Mesothelial cell of epicardium (in vitro differentiated cells): ENCODE measurements at places on chromosomes 12 and 14. TPM values are rescaled to one million over a fixed set of nuclear protein-coding genes. Genes with fewer than 3 reads are reported as not detected.

SOAT2 gene
- 0.13 to 0.40 TPM (median 0.20 TPM) in 3 replicates for total RNA-seq

RIPK3 gene
- 1.9 to 2.2 TPM (median 2.0 TPM) in 3 replicates for total RNA-seq

YEATS4 gene
- total RNA-seq: 19.5 to 21.5 TPM (median 20.7 TPM) in 3 replicates

GPHN gene
- total RNA-seq: 28.6 to 32.1 TPM (median 30.7 TPM) in 3 replicates

SUOX gene
- 37.1 to 38.9 TPM (median 38.1 TPM) in 3 replicates for total RNA-seq

RGS6 gene
- 1.2 to 2.0 TPM (median 1.5 TPM) in 3 replicates for total RNA-seq

FUT8 gene
- 48.9 to 51.8 TPM (median 49.4 TPM) in 3 replicates for total RNA-seq

KCNH3 gene
- 1.8 to 2.5 TPM (median 2.3 TPM) in 3 replicates for total RNA-seq

SLC6A15 gene
- 9.6 to 14.5 TPM (median 9.6 TPM) in 3 replicates for total RNA-seq

CBLN3 gene
- 3.9 to 5.5 TPM (median 4.8 TPM) in 3 replicates for total RNA-seq

SRSF9 gene
- total RNA-seq: 197 to 203 TPM (median 199 TPM) in 3 replicates

ART4 gene
- total RNA-seq: 2.3 to 2.4 TPM (median 2.4 TPM) in 3 replicates

ADCY6 gene
- total RNA-seq: 65.4 to 69.2 TPM (median 66.1 TPM) in 3 replicates

TRHDE gene
- total RNA-seq: 1.0 to 1.7 TPM (median 1.4 TPM) in 3 replicates

CCDC177 gene
- total RNA-seq: 0.24 to 0.34 TPM (median 0.34 TPM) in 3 replicates

ITGB7 gene
- 3.2 to 4.9 TPM (median 4.6 TPM) in 3 replicates for total RNA-seq

ESRRB gene
- 0.14 to 0.22 TPM (median 0.16 TPM) in 3 replicates for total RNA-seq

NINJ2 gene
- total RNA-seq: 0.69 to 1.6 TPM (median 1.1 TPM) in 3 replicates

- DNase-seq: no peak
Measured at GRCh38 chr12:123115409-123116121, 35.3 kb downstream of the PITPNM2 start.

DNA sequence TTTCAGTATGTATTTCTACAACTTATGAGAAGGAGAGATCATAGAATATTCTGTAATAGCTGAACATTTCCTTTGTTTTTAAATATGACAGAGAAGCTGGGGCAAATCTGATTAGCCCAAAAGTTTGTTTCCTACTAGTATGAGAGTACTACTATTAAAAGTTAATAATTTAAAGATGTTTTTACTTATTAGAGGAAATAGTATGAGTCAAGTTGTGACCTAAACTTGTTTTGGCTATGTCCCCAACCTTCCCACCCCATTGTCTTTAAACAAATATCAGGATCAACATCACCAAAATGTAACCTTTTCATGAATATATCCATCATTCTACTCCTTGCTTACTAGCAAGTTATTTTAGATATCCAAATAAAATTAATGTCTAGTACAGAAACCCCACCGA, 10.5 kb downstream of the GNPNAT1 start:
- no peak for DNase-seq

DNA sequence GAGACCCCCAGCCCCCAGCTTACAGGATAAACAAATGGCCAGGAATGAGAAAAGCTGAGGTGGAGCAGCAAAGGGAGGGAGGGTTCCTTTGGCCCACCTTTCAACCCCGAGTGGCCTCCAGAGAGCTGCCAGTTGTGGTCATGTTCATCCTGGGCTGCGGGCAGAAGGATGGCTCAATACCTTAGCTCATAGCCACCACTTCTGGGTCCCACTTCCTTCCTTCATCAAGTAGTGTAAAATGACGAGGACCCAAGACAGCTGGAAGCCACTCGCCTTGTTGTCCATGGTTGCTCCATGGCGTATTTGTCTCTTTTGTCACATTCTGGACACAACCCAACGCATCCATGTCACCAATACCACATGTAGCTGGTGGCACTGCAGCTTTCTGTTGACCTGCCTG, 24.2 kb downstream of the CRACR2A start:
- DNase-seq: no peak

DNA sequence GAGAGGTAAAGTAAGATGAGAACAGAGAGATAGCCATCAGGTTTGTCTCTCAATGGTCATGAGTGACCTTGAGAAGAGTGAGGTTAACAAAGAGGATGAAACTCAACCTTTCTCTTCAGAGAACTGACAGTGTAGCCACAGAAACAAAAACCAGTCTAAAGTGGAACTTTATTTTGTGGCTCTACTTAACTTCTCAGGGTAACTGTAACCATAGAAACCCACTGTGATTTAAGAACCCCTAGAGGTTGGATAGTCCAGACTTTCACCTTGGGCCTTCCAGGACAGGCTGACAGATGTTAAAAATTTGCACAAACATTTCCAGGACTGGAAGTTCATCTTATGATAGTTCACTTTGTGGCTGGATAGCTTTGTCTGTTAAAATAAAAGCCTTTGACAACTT, 48.5 kb downstream of the ATP23 start:
- DNase-seq: no peak

- no peak for DNase-seq
Measured at GRCh38 chr14:105505101-105505500, 14.1 kb downstream of the TEDC1 start.

DNA sequence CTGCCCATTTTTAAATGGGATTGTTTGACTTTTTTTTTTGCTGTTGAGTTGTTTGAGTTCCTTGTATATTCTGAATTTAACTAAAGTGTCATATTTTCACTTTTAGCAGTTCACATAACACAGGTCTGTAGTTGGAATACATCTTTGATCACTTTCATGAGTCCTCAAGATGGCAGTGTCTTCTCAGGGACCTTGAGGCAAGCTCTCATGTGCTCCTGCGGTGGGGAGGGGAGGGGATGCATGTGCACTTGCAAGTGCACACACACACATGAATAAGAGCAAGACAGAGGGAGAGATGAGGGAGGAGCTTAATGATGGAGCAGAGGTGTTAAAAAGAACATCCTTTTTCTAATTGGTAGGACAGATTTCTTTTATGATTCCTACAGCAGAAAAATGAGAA, 291.4 kb upstream of the OR4E1 start:
- DNase-seq: no peak

DNA sequence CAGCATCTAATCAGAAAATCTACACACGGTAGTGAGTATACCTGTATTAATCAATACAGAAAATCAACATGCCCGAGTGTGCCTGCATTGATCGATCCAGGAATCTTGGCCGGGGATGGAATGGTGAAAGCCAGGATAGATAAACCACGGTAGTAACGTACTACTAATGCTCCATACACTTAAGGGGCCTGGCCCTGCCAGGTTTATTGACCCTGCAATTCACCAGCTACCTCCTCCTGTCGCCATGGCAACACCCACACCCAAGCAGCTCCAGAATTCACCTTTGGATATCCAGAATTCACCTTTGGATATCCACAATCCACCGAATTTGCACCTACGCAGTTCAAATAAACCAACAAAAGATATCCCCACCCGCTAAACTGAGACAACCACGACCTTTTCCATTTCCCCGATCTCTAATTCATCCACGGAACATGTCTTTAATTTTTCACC, 14.8 kb upstream of the CALM1 start:
- no peak for DNase-seq

GRCh38 chr12:10669533-10669932, 4.3 kb downstream of the STYK1 start:
- DNase-seq: no peak

DNA sequence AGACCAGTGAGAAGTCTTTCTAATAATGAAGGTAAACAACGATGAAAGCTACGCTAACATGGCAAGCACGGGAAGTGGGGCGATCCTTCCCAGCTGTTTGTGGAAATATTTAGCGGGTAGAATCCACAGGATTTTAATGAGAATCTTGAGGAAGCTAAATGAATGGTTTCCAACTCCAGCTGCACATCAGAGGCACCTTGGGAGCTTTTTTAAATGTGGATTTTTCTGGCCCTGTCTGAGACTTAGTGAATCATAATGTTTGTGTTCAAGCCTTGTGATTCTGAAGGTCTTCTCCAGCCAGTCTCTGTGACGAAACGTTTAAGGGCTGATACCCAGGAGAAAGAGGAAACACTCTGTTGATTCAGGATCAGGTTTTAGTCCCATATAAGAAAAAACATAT, 169.8 kb downstream of the CAPZA3 start:
- no peak for DNase-seq

- DNase-seq: no peak
Measured at GRCh38 chr12:6425590-6426531, 18.9 kb upstream of the CD27 start.

GRCh38 chr12:62899568-62900390, 35.2 kb downstream of the PPM1H start:
- DNase-seq: no peak

DNA sequence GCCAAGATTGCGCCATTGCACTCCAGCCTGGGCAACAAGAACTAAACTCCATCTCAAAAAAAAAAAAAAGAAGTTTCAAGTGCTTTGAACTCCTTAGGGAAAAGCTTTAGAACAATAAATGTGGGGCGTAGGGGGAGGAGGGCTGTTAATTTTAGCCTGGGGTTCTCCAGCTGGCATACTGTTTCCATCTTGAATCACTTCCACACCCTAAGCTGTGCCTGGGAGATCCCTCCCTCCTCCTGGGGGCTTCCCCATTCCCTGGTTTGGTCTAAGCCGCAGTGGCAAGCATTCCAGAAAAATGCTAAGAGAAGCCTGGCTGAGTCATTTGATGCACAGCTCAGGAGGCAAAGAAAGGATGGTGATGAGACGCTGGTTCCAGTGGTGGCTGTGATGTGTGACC, 2.3 kb upstream of the ZNF384 start:
- DNase-seq: no peak

- no peak for DNase-seq
Measured at GRCh38 chr14:53735916-53736315, 220.7 kb downstream of the BMP4 start.

DNA sequence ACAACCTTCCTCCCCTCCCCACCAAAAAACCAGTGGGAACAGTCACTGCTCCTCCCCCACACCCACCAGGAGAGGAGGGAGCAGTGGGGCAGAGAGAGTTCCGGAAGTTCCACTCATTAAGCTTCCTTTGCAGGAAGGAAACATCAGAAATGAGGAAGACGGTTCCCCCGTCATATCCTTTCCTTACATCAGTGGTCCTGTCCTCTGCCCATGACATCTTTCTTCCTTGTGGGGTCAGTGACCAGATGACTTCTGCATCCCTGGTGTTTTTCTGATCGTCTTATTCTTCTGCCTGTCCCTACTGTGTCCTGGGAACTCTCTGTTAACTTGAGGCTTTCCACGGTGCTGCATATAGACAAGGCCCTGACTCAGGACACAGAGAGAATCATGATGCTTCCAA, 40.8 kb upstream of the SPTLC2 start:
- DNase-seq: no peak

DNA sequence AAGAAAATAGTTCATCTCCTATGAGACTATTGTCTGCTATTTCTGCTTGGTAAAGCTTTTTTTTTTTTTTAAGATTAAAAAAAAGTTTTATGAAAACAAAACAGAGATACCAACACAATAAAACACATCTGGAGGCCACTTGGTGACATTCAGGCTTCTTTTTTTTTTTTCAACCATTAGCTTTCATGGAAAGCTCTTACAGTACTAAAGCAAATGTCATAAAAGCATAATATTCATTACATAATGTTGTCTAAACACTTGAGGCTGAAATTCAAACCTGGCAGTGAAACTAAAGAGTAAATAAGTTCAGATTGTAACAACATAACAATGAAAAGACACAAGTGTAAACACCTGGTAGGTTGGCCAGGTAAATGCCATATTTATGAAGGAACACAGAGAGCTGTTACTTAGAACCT, 14.7 kb downstream of the PRICKLE1 start:
- DNase-seq: no peak

- no peak for DNase-seq
Measured at GRCh38 chr14:50812856-50813543, 18.0 kb downstream of the NIN start.

DNA sequence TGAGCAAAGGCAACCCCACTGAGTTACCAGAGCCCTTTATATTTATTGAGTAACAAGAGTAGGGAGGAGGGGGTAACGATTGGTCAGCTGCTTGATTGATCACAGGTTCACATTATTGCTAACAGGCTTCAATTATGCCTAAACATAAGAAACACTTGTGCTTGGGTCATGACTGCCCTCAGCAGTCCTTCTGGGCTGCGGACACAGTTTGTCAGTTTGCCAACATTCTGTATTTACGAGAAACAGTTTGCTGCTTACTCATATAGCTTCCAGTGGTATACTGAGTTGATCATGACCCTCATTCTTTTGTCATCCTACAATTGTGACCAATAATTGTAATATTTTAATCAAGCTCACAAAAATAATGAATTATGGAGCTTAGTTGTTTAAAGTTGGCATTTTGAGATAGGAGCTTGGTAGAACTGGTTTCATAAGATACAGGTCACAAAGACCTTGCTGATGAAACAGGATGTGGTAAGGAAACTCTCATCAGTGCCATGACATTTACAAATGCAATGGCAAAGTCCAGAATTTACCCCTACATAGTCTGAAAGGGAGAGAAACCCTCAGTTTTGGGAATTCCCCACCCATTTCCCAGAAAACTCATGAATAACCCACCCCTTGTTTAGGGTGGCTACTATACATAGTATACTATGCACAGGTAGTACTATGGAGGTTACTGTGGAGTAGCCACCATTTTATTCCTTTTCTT, 1421.0 kb upstream of the FLRT2 start:
- DNase-seq: no peak

DNA sequence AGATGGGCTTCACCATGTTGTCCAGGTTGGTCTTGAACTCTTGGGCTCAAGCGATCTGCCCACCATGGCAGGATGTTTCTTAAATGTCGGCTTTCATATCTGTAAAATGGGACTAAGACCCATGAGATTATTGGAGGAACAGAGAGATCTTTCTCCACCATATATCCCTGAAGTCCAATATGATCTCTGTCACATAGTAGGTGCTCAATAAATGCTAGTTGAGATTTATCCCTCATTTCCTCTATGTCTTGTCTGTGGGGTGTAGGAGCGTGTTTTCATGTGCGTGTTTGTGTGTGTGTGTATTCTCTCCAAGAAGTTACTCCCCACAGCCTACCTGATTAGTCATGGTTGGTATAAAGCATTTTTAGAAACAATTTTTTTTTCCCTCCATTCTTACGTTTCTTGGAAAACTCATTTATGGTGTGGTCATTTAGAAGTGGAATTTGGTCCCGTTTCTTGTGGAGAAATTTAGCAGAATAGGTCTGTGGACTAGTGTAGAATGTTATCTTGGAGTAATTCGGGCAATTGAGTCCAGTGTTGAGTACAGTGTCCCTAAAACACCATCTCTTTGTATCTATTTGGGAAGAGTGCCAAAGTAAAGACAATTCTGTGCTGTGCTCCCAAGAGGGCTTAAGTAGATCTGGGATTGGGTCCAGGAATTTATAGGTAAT, 4.3 kb downstream of the STRAP start:
- DNase-seq: no peak

DNA sequence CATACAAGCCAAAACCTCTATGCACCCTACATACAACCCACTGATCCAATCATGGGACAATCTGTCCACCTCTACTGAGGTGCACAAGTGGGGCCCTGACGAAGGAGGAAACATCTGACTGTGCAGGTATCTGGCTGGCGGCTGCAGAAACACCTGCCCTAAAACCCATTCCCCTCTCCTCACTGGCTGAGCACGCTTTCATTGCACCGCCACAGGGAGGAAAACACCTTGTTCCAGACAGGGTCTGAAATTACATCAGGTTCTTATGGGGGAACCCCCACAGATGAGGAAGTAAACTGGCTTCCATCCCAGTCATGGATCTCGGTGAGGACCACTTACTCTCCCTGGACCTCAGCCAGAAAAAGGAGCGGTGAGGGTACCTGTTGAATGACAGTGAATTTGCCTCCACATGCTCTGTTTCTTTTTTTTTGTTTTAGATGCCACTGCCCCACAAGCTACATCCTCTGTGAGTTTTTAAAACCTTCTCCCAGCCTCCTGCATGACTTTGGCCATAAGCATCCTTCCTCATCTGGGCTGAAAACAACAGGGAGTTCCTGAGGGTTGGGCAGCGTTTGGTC, 23.8 kb upstream of the DGLUCY start:
- DNase-seq: no peak
